ENCODE measurements at places on chromosomes 5 and 9. TPM values are rescaled to one million over a fixed set of nuclear protein-coding genes. Genes with fewer than 3 reads are reported as not detected.

DNA sequence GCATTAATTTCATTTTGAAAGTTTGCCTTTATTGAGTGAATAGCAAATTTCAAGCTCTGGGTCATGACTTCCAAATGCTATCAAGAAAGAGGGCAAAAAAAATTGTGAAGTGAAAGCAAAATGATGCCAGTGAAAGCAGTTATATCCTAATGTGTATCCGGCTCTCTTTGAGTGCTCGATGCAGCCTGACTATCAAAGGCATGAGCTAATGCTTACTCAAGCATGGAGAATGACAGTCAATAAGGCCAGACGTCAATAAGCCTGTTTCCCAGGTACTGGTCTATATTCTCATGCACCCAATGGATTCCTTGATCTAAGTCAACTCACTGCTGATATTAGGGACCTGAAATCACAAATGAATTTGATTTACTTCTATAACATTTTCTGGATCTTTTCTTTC, 435.5 kb downstream of the CAAP1 start:
- no peak for DNase-seq

Gene ADCY2
- total RNA-seq, result not detected

DNA sequence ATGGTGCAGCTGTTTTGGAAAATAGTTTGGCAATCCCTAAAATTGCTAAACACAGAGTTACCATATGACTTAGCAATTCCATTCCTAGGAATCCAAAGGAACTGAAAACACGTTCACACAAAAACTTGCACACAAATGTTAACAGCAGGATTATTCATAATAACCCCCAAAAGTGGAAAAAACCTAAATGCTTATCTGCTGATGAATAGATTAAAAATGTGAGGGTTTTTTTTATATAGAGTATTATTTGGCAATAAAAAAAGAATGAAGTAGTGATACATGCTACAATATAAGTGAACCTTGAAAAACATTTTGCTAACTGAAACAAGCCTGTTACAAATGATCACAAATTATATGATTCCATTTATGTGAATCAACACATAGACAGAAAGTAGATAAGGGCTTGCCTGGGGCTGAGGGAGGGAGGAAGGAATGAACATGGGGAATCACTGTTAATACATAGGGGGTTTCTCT, 45.1 kb upstream of the TRIO start:
- DNase-seq, result no peak

- DNase-seq, result no peak
Measured at GRCh38 chr5:134114886-134115805, 665 bp downstream of the TCF7 start.

- DNase-seq, result no peak
Measured at GRCh38 chr5:156913719-156914370, 49.2 kb downstream of the TIMD4 start.

GRCh38 chr9:26369093-26369492, 523.5 kb downstream of the CAAP1 start:
- no peak for DNase-seq

DNA sequence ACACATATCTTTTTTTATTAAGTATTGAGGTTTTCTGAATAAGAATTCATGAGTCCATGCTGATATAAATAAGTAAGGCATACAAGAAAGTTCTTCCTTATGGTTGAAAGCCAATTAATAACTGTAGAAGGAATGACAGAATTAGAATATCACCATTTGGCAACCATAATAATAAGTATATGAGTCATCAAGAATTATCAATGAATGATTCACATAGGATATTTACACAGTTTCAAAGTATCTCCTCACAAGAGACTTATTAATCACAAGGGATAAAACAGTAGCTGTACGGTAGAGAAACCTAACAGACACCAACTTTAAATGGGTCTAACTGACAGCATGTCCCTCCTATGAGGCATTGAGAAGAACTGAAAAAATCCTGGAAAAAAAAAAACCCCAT, 161.6 kb downstream of the NR3C1 start:
- DNase-seq, result no peak

DNA sequence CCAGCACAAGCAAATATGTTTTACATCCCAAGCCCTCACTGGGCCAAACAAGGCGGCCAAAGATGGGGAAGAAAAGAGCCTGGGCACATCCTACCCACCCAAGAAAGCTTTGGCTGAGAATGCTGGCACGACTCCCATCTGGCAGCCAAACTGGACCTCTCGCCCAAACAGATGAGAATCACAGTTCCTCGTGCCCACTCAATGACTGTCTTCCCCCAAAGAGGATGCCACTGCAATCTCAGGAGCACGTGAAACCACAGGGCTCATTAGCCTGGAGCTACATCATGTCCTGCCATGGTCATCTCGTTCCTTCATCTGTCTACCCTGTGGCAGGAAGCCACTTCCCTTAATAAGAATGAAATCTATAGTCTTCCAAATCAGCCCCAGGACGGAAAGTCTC, 536.8 kb downstream of the BNC2 start:
- no peak for DNase-seq

DNA sequence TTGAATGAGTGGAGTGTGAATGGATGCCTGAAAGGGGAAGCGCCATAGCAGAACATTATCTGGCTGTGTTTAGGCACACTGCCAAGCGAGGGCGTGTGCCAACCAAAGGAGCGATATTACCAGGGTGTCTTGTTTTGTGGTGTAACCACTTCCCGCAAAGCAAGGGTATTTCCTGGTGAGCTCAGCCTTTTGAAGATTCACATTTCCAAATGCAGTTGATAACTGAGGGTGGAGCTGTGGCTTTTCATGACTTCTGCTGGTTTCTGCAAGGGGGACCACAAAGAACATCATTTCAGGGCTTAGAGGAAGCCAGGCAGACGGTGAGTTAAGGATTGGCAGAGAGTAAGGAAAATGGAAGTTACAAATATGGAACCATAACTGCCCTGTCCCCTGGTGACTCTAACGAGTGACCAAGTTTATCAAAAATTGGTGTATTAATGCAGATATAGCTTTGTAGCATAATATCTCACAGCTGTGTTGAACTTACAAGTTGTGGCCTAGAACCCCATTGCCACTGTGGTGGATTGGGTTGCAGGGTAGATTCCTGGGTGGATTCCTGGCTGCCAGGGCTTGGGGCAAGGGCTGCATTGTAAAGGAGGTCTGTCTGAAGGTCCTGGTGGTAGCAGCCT, 71.4 kb downstream of the RALGPS1 start:
- DNase-seq, result peak; percentile 57
